ENCODE measurements at places on chromosomes 4 and X.

GRCh38 chrX:123331859-123332258 lies 147.8 kb downstream of the GRIA3 start:
- DNase-seq: no peak

GRCh38 chr4:168502861-168503260 lies 6.0 kb downstream of the PALLD start:
- DNase-seq: no peak

DNA sequence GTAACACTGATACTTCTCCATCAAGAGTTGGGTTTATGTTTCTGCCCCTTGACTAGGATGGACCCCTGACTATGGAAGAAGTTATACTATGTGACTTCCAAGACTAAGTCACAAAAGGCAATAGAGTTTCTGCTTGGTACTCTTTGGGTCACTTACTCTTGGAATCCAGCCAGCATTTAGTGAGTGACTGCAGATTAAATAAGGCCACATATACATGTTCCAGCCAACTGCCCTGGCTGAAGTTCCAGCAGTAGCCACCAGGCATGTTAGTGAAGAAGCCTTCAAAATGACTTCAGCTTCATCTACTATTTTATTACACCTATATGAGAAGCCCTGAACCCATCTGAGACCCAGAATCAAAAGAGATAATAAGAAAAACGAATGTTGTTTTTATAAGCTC lies 524.0 kb downstream of the DMD start:
- DNase-seq: no peak

GRCh38 chrX:15930585-15930984 lies 76.0 kb upstream of the AP1S2 start:
- no peak for DNase-seq

DNA sequence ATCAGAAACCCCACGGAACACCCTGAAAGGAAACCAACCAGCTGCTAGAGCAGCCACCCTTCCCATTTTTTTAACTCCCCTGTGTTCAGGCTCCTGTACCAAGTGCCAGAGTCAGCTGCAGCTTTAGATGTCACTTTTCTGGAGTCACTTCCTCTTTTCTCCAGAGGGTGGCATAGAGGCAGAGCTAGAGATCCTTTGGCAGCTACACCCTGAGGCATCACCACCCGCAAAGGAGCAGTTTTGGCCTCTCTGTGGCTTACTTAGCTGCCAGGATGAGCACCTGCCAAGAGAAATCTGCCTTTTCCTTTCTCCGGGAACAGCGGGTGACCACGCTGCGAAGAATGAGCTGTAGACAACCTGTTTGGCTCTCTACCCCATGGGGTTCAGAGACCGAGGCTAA lies 58.0 kb upstream of the CHRDL1 start:
- no peak for DNase-seq

DNA sequence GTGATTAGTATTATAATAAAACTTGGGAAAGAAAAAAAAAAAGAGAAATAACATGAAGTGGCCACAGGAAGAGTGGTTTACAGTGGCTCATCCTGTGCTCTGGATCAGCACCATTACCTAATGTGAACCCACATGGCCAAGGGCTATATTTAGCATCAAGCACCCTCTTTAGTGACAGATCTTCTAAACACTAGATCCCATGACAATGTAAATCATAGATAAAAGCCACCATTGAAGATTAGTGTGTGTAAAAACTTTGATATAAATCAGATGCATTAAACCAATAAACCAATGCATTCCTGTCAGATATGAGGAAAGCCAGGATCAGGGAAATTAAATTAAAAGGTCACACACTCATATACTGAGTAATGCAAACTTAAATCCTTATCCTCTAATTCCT lies 400.6 kb upstream of the MAGEB18 start:
- no peak for DNase-seq

- no peak for DNase-seq
Measured at GRCh38 chrX:111811831-111812230, 64.2 kb upstream of the TRPC5OS start.

DNA sequence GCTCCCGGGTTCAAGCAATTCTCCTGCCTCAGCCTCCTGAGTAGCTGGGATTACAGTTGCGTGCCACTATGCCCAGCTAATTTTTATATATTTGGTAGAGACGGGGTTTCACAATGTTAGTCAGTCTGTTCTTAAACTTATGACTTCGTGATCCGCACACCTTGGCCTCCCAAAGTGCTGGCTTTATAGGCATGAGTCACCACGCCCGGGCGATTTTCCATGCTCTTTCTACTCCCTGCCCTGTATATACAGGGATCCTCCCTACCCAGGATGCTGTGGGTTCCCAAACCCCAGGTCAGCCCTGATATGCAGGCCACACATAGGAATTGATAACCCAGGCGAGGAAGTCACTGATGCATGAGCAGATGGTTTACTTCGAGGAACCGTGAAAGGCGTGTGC lies 31.4 kb downstream of the SSX5 start:
- no peak for DNase-seq

- no peak for DNase-seq
Measured at GRCh38 chrX:7264399-7264798, 116.4 kb upstream of the PUDP start.

- no peak for DNase-seq
Measured at GRCh38 chr4:159639671-159640323, 536.9 kb downstream of the RAPGEF2 start.

GRCh38 chr4:2412534-2412884 lies 5.9 kb downstream of the ZFYVE28 start:
- no peak for DNase-seq

DNA sequence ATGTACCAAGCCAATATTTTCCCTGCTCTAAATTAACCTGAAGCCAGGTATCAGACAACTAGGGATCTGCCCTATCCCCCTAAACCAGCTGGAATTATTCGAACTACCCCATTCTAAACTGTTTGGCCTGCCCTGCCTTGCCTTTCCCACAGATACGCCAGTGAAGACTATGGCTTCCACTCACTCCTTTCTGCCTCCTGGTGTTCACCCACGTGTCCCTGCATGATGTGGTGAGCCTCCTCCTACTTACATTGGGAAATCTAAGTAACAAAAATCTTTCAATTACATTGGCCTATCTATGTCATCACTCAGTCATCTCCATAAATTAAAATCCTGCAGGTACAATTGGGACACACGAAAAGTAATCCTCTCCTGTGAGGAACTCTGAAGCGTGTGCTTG lies 6.1 kb upstream of the LDOC1 start:
- no peak for DNase-seq

GRCh38 chr4:175731506-175731905 lies 80.6 kb downstream of the GPM6A start:
- no peak for DNase-seq

GRCh38 chr4:112085156-112086035 lies 59.9 kb upstream of the FAM241A start:
- DNase-seq: no peak

GRCh38 chr4:123495530-123495929 lies 98.9 kb downstream of the SPRY1 start:
- no peak for DNase-seq

GRCh38 chr4:39568805-39569204 lies 41.6 kb upstream of the UGDH start:
- no peak for DNase-seq

DNA sequence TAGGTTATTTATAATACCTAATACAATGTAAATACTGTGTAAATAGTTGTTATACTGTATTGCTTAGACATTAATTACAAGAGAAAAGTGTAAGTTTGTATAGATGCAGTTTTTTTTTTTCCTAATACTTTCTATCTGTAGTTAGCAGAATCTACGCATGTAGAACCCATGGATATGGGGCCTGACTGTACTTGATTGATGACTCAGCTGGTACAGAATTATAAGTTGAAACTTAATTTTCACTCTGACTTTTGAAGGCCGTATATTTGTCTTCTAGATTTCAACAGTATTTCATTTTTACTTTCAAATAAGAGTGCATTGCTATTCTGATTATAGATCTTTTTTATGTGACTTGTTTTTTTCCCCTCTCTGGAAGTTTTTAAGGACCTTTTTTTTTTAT lies 30.8 kb upstream of the NDUFC1 start:
- DNase-seq: no peak

DNA sequence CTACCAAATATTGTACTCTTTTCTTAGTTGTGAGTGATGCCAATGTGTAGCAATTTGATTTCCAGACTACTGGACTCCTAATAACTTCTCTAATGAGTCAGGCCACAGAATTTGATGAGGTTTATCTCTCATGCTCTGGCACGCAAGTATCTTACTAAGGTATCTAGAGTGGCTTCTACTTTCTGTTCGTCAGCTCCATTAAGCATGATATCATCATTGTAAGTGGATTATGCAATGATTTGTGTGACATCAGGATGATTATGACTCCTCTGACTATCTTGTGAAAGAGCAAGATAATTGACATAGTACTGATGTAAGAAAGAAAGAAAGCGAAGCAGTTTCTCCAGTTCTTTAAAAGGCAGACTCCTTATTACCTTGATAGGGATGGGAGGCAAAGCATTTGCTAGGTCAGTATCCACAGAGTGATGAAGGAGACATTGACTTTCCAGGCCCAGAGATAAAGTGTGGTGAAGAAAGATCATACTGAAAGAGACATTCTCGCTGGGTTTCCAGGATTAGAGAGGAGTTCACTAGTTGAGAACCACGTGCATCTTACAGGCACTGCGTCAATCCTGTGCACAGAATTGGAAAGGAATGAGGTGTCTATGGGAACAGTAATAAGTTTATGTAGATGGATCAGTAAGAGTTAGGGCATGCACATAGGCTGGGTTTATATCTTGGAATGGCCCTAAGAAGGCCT lies 161.9 kb upstream of the STK26 start:
- no peak for DNase-seq

GRCh38 chr4:184444953-184445309 lies 29.4 kb downstream of the IRF2 start:
- no peak for DNase-seq

GRCh38 chr4:152935143-152935542 lies 980 bp upstream of the FHDC1 start:
- peak; percentile 35 for DNase-seq

- DNase-seq: no peak
Measured at GRCh38 chr4:47954245-47954644, 39.9 kb upstream of the NFXL1 start.

GRCh38 chr4:81466841-81467671 lies 4.7 kb downstream of the RASGEF1B start:
- peak; percentile 82 for DNase-seq

- no peak for DNase-seq
Measured at GRCh38 chr4:2827071-2827873, 16.4 kb upstream of the ADD1 start.

- no peak for DNase-seq
Measured at GRCh38 chr4:108635070-108635655, 14.8 kb downstream of the RPL34 start.
